ENCODE measurements at places on chromosomes 7 and 10.

- no peak for DNase-seq
These were observed 19.6 kb upstream of the ASCC1 start for GRCh38 chr10:72235544-72236279.

GRCh38 chr10:122504610-122504950, 43.2 kb downstream of the HTRA1 start:
- DNase-seq = peak; percentile 72

DNA sequence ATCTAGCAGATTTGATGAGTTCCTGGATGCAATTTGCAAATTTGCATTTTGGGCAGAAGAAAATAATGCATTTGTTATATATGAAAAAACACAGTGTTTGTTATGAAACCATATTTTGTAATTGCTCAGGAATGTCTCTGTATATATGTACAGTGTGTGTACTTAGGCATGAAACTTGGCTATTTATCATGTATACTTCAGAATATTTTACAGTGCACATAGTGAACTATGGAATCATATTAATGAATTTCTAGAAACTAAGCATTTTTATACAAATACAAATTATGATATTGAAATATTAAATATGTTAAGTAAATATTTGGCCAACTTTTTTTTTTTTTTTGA, 107.5 kb downstream of the TWIST1 start:
- DNase-seq = no peak

DNA sequence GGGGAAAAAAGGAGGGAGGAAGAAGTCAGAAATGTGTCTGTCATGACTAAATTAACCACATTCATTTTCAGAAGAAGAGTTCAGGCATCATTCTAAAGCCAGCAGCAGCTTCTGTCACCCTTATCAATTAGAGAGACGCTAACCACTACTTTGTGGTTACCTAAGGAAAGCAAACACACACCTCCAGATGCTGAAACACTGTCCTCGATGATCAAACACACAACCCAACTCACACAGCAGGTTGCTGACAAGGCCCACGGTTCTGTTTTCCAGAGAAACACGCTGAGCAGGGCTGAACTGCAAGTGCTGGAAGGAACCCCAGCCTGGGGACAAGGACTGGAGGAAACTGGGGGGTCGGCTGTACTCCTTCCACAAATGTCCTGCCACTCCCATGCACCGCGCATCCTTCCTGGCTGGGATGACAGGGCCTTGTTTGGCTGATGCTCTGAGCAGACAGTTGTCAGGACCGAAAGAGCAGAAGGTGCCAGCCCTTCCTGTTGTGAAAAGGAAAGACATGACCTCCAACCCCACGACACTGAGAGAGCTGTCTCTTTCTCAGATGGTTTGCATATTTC, 36.6 kb downstream of the PRKCQ start:
- no peak for DNase-seq

All from AG04449 (cell line).